ENCODE measurements at places on chromosomes 5 and 9.

GRCh38 chr5:8576178-8576577, 707.2 kb downstream of the MTRR start:
- no peak for DNase-seq

DNA sequence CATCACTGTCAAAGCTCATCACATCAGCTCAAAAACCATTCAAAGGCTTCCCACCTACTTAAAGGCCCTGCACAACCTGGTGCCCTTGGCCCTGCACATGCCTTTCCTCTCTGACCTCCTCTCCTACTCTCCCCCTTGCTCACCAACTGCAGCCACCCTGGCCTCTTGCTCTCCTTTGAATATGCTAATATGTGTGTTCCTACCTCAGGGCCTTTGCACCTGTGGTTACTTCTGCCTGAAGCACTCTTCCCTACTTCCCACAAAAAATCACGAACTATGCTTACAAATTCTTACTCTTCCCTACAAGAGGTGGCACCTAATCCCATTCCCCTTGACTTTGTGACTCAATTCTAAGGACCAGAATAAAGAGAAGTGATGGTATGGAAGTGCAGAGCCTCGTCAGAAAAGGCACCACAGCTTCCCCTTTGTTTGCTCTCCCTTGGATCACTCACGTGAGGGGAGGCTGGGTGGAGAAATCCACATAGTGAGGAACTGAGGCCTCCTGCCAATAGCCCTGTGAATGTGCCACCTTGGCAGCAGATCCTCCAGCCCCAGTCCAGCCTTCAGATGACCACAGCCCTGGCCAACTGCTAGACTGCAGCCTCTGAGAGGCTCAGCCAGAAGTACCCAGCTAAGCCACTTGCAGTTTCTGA, 3.2 kb upstream of the TMEM171 start:
- DNase-seq: no peak

DNA sequence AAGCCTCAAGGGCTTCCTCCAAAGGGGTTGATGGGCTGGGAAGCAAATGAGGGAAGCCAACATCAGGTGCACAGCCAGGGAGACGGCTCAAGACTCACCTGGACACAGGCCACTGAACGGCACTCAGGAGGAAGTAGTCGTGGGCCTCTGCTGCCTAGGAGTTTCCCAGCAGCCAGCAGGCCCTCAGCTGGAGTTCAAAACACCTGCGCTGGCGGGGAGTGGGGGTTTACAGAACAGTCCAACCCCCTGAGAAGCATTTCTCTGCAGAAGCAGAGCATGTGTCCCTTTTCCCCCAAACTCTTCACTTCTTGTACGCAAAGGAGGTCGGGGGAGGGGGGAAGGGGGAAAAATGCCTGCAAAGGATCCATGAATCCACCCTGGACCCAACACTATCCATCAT, 2.3 kb downstream of the WHRN start:
- no peak for DNase-seq

DNA sequence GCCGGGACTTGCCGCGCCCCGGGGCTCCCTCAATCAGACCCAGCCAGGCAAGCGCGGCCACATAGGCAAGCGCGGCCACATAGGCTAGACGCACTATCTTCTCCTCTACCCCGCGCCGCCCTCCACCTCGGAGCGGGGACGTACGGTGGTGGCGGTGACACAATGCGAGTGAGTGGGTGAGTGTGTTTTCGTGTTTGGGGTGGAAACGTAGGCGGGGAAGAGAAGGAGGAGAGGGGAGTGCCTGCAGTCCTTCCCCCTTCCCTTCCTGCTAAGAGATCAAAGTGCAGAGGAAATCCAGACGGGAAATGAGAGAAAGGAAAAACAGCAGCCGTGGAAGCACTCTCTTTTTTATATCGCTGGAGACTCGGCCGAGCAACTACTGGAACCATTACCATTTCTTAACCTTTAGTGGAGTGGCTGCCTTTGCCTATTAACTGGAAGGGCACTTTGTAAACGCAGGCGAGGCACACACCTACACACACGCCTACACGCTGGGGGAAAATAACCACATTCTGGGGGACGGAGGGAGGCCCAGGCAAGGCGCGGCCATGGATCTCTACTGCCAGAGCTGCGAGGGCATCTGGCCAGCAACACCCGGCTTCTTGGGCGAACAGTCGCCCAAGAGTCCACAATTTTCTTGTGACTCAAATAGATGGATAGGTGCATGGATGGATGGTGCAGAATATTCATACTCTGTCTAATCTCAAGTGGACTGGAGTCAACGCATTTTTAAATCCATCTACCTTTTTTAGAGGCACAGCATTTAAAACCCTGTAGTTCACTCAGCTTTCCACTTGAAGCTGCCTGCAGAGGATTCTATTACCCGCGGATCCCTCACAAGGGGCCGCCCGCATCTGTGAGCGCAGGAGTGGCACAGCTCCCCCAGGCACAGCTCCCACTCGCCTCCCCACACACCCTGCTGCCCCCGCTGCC, 2.1 kb downstream of the EDIL3 start:
- peak; percentile 87 for DNase-seq

DNA sequence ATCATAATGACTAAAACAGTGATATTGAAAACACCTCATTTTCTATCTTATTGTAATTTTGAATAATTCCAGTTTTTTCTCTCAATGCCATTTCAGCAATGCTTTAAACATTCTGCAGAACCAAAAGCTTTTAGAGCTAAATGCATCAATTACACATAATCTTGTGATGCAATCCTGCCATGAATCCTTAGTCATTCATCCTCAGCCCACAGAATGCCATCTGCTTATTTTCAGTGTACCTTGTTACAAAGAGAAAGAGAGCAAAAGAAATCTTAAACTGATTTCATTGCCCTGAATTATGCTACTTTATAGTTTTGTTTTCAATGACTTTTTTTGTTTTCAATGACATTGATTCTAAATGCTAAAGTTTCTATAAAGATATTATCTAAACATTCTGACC, 1234.8 kb upstream of the C9orf72 start:
- DNase-seq: no peak

DNA sequence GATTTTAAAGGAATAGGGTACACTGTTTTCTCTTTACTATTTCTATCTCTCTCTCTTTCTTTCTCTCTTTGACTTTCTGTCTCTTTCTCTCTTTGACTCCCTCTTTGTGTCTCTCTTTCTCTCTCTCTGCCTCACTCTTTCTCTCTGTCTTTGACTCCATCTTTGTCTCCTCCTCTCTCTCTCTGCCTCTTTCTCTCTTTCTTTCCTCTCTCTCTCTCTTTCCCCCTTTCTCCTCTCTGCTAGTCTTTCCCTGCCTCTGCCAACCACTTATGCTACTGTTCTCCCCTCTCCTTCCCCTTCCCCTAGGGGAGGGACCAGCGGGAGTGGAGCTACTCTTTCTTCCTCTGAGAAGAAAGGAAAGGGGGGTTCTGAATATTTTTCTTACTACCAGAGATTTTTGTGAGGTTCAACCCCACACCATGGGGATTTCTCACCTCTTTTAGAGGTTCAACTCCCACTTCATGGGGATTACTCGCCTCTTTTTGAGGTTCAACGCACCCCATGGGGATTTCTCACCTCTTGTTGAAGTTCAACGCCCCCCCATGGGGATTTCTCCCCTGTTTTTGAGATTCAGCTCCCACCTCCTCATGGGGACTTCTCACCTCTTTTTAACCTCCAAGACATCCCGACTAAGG, 309.9 kb downstream of the NR3C1 start:
- no peak for DNase-seq

DNA sequence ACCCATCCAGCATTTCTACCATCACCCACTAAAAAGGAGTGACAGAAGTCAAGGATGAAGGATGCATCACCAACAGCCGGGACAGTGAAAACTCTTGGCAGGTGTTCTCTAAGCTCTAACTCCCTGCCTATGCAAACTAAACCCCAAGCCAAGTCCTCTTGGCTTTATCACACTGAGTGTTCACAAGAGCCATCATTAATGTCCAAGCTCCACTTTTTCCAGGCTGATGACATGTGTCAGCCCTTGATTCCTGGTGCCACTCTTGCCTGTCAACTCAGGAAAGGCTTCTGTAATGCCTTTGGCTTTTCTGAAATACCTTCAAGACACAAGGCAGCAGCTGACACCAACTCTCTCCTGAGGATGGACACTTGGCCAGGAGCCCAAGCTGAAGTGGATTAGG, 86.9 kb downstream of the NR6A1 start:
- no peak for DNase-seq

DNA sequence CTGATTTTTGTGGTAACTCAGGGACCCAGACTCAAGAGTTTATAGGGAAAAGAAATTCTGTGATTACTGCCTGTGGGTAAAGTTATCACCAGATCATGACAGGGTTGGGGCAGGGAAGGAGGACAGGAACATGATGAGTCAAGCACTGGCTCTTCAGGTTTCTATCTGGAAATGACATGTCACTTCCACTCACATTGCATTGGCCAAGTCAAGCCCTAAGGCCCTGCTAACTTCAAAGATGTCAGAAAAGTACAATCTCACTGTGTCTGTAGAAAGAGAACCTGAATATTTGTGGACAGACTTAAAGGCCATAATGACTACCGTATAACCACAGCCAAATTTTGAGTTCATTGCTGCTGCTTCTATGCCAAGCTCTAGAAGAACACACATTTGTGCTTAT, 187.7 kb downstream of the TLE4 start:
- no peak for DNase-seq

DNA sequence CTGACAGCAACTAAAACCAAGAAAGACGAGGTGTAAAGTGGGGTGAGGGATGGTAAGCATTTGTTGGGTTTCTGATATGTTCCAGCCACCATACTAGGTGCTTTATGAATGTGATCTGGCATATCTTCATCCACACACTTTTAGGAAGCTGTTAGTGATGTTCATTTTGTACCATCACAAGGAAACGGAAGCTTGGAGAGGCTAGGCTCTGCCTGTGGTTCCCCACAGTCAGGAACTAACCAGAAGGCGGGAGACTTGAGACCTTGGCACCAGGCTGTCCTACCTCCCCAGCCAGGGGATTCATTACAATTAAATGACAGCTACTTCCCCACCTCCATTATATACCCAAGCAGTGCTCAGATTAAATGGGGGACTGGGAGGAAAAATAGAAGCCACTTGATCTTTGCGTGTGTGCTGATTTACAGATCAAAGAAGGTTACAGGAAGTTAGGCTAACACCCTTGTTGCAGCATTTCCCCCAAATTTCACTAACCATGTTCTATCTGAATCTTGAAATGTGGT, 43.0 kb downstream of the SFXN1 start:
- DNase-seq: no peak

GRCh38 chr9:94780516-94780950, 54.0 kb downstream of the AOPEP start:
- DNase-seq: no peak

DNA sequence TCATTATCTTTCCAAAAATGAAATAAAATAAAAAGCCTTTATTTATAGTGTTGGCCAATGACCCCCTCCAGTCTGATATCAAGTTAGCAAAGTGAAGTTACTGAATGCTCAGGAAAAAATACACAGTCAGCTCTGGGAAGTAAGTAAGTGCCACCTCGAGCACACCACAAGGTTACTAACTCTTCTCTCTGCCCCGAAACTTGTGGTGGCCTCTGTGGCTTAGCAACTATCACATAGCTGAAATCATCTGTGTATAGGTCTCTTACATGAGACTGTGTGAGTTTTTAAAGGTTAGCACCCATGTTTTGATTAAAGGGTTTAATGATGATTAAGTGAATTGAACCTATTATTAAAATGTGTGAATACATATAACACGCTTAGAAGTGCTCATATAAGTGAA, 161.4 kb upstream of the KLF4 start:
- DNase-seq: no peak

DNA sequence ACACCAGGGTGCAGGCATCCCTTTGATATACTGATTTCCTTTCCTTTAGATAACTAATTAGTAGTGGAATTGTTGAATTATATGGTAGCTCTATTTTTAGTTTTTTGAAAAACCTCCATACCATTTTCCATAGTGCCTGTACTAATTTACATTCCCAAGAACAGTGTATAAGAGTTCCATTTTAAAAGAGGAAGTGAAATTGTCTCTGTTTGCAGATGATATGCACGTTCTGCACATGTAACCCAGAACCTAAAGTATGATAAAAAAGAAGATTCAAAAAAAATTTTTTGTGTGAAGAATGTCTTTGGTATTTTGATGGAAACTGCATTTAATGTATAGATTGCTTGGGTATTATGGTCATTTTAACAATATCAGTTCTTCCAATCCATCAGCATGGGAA, 424.0 kb upstream of the CCNH start:
- no peak for DNase-seq

DNA sequence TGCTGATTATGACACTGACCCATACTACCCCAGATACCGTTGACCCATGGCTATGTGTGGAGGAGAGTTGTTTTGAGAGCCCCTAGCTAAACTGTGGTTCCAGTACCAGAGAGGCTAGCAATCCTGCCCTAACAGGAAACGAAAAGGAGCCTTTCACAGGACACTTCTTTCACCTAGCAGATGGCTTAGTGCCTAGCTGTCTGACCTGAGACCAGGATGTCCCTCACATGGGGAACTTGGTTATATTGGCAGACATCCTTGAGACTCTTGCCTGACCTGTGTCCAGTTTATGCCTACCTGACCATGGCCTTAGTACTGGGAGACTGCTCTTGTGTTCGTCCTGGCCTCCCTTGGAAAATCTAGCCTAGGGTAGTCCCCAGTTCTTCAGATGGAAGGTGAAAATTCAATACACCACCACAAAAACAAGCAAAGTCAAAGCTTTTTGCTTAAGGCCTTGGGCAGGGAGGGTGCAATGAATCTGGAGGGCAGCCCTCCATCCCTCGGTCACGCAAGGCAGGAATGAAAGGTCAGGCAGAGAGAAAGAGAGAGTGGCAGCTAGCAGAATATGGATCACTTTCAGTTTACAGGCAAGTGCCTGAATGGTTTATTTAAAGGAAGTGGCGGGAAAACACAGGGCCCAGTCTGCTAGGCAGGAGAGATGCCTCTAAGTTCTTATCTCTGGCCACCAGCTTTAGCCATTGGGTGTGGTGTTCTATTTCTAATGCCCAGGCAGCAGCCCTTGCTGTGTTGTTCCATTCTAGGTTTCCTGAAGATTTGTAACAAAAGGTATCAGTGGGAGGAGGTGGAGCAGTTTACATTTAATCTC, 16.4 kb upstream of the ZNF474 start:
- DNase-seq: no peak

GRCh38 chr5:87136096-87136495, 131.6 kb upstream of the RASA1 start:
- DNase-seq: no peak

DNA sequence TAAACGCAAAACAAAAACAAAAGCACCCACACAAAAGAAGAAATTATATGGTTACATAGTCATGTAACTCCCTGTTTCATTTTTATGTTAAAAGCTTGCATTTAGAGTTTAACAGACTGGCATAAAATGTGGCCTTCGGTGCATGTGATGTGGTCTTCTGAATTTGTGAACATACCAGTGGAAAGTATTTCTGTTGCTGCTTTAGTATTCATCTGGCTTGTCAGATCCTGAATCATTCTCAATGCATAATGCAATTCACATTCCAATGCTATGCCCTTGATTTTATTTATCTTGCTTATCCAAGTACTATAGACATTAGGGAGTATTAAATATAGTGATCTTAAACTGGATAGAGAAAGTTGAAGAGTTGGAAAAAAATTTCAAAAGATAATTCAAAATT, 740.2 kb upstream of the ZNF608 start:
- no peak for DNase-seq
